Suppressor macrophage treated with lipopolysaccharide for 4 hours (primary cell): ENCODE measurements at places on chromosomes 2 and 18.

- peak; percentile 16 for DNase-seq
Observed at GRCh38 chr2:231929961-231930592, 3.9 kb upstream of the NPPC start.

GRCh38 chr2:49032126-49032525 lies 122.2 kb downstream of the FSHR start:
- DNase-seq, result no peak

GRCh38 chr2:155905657-155906056 lies 426.9 kb downstream of the NR4A2 start:
- DNase-seq, result no peak

GRCh38 chr2:72153026-72153791 lies 5.5 kb upstream of the CYP26B1 start:
- no peak for DNase-seq

DNA sequence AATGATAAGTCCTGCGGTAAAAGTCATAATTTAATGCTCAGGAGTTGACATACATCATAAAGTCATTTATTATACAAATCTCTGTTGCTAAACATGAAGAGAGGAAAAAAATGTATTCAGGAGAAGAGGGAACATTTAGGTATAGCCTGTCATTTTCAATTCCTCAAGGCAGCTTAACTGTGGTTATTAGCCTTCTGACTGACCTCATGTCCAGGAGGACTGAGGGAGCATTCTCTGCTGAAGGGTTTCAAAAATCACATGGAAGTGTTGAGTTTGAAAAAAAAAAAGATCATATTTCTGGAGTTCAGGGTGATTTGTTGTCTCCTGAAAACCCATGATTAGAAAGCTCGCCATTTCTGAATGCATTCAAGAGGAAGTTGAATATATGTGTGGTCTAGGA lies 1371.1 kb upstream of the LRRTM1 start:
- no peak for DNase-seq

DNA sequence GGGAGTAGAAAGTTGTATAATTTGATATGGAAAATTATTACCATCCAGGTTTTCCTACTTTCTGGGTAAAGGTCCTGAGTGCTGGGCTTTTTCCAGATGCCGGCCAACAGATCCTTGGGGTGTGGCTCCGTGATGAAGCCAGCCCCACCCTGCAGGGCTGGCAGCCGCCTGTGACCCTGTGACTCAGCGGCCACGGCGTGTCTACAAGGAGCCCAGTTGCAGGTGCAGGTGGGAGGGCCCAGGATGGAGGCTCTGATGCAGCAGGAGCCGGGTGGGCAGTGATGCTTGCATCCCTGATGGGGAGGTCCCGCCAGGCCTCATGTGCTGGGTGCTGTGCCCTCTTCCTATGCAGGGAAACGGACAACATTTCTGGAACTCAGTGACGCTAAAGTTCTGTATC lies 96.0 kb upstream of the ALKAL2 start:
- no peak for DNase-seq

DNA sequence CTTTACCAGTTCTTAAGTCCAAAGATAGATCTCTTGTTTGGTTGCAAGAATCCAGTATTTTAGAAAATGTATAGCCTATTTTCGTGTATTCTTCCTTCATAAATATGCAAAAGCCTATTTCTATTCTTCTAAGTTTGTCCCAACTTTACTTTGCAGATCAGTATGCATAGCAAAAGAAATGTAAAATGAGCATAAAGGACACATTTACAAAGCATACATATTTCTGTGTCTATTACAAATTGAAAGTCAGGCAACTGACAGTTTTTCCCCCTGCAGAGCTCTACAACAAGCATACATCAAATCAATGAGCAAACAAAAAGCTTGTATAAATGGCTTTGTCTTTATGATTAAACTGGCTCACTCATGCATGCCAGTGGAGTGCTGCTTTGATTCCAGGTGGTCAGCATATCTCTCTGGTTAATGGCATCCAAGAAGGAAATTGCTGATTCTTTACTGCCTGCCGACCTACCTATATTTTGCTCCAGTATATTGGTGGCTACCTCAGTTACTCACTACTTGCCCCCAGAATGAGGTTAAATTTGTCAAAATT lies 10.0 kb upstream of the VPS54 start:
- no peak for DNase-seq

DNA sequence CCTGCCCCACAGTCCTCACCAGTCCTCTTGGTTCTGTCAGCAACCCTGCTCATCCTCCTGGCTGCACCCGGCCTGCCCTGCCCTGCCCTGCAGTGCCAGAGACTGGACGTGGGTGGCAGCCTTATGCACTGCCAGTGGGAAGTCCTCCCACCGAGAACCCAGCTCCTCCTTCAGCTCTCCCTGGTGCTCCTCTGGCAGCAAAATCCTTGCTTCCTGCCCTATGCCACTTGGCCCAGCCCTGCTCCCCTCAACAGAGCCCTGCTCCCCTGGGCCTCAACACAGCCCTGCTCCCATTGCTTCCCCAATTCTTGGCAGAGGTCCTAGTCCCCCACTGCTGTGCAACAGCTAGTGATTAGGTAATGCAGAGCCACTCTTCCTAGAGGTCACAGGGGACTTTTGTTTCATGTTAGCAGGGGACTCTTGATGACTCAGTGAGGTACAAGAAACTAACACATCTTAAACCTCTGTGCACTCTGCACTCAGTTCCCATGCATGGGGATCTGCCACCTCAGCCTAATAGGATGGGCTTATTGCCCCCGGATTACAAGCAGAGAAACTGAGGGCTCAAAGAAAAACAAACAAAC lies 58.0 kb upstream of the EDAR start:
- peak; percentile 21 for DNase-seq

DNA sequence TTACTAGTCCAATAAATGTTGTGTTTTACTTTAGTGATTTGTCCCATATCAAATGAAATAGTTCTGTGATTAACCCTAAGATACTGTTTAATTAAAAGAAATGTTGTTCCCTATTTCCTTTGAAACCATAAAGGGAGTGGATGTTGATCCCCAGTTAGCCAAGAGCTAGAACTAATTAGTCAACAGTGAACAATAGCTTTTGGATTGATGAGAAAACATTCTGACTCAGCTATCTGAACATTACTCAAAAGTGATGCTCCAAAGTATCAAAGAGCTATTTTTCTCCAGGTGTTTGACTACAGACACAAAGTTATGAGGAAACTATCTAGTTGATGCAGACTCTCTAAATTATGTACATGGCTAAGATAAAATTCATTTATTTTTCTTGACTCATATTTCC lies 7.3 kb upstream of the FEZ2 start:
- no peak for DNase-seq

GRCh38 chr2:205714058-205714776 lies 31.9 kb downstream of the NRP2 start:
- peak; percentile 95 for DNase-seq

- DNase-seq, result peak; percentile 90
Observed at GRCh38 chr2:38076710-38077430, 919 bp upstream of the CYP1B1 start.

DNA sequence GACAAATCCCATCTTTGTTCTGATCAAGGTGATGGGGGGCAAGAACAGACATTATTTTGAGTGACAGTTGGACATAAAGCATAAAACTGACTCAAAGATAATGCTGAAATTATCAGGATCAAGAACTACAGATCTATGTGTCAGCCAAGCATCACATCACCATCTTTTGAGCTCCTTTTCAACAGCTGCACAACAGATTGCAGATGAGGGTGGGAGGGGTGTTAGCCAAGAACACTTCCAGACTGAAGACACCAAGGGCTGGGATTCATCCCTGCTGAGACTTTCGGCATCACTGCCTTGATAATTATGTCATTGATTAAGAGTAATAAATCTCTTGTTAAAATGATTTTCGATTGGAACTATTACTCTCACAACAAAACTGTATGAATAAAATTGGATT lies 191.5 kb upstream of the NETO1 start:
- DNase-seq, result no peak

GRCh38 chr2:237299906-237300305 lies 114.1 kb downstream of the COL6A3 start:
- no peak for DNase-seq

DNA sequence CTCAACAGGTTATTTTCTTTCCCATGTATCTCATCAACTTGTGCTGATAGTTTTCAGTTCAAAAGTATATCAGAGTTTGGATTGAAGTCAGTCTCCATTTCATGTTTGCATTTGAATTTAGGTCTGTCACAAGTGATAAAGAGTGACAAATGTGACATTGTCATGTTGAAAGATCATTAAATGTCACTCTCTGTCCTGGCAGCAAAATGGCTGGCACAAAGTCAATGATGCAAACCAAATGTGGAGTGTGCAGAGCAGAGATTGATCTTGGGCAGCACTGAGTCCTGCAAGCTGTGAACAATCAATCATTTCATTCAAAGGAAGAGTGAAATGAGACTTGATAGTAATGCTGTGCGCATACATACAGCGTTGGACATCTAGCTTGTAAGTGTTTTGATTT lies 421.8 kb upstream of the CDH7 start:
- DNase-seq, result no peak
